DMS153 (cell line): ENCODE measurements at places on chromosomes 2 and 18.

GRCh38 chr2:239354132-239354790, 46.6 kb downstream of the HDAC4 start:
- no peak for DNase-seq

DNA sequence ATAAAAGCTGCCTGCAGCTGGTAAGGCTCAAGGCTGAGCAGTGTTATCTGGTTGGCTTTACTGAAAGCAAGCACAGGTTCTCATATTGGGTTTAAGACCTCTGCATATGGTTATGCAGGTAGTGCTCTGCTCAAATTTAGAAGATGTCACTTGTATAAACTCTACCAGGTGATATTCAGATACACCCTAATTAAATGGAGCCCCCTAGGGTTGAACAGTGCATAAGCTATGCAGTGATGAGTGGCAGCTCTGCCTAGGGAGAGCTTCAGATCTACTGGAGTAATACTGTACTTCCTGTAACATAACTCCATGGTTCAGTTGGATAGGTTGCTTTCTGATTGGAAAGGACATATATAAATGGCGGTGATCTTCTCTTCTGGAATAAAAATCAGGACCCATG, 222.7 kb downstream of the CYRIA start:
- DNase-seq, result no peak

DNA sequence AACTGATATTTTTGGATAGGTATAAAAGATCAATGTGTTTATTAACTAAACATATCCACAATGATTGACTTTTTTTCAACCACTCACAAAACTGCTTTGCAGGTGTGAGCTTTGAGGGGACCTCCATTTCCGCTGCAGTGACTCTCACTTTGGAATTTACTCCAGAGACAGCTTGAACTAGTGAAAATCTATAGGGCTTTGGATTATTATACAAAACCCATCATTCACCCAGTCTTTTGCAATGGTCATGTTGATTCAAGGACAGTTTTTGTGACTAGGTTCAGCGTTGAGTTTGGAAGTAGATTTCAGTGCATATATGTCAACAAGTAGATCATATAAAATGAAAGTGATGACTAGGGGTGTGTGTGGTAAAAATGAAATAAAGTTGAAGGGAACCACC, 87.7 kb downstream of the EHBP1 start:
- DNase-seq, result no peak

- no peak for DNase-seq
These were observed 277.5 kb upstream of the DDX18 start for GRCh38 chr2:117537032-117537431.

DNA sequence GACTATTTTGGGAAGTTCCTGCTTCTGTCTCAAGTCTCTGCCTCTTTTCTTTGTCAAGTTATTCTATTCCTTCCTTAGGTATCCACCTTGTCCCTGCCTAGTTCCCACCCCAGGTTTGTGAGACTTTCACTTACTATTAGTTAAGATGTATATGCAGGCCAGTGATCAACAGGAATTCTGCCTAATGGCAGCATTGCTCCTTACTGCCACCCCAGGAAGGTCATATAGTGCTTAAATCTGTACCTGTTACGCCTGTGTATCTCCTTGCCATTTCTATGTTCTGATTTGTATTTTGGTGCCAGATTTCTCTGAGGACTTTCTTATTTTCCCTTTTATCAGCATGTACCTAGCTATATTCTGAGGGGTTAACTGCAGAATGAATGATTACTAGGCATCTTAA, 746.0 kb upstream of the TMEFF2 start:
- DNase-seq, result no peak
